NCI-H2029 (cell line): ENCODE measurements at places on chromosomes 2 and 18.
A peak's percentile ranks its signal among the peaks of the same experiment; 100 is the strongest.

DNA sequence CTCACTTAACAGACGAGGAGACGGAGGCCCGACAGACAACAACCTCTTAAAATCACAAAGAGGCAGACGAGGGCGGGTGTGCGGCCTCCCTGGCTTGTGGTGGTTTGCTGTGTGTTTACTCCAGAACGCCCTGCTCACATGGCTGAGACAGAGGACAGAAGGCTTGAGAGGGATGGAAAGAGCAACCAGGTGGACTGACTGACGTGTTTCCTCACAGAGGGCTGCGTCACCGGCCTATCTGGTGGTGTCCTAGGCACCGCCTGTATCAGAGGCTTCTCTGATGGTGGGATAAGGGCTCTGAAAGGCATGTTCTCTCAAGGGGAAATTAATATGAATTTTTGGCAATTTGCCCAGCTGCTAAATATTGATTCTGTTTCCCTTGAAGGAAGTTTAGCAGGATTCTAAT is 47.0 kb upstream of the RALBP1 start:
- DNase-seq: peak; percentile 77

- no peak for DNase-seq
These were observed 66.9 kb upstream of the LRATD1 start for GRCh38 chr2:14565666-14566065.

- no peak for DNase-seq
These were observed 360.0 kb upstream of the LRATD1 start for GRCh38 chr2:14272396-14273075.

DNA sequence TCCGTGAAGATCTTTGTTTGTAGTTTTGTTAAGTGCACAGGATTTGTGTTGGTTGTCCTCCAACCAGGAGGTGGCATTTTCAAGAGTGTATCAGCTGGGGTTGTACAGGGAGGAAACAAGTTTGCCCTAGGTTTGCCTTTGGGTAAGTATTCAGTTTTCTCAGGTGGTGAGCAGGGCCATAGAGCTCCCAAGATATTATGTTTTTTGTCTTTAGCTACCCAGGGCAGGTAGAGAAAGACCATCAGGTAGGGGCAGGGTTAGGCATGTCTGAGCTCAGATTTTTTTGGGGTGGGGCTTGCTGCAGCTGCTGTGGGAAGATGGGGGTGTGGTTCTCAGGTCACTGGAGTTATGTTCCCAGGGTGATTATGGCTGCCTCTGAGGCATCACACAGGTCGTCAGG is 191.6 kb downstream of the DCDC2C start:
- DNase-seq: no peak

DNA sequence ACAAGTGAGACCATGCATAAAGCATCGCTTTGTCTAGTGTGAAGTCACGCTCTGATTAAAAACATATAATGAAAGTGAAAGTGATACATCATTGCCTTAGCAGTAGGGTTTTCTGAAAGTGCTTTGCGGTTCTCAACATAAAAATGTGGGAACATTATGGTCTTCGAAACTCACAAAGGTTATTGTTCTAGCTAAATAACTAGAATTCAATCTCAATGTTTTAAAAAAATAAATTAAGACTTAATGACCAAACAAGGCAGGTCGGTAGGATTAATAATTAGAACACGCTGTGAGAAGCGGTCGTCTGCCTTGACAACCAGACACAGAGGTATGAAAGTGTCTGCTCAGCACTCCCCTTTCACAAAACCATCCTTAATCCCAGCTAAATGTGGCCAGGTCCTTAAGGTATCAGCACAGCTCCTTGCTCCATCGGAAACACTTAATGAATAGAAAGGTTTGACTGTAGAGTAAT is 42.2 kb downstream of the KLHL14 start:
- peak; percentile 50 for DNase-seq

GRCh38 chr18:61435064-61435652 is 101.9 kb downstream of the CDH20 start:
- no peak for DNase-seq
